ENCODE measurements at places on chromosomes 5 and 9.

GRCh38 chr5:56037531-56038010, 42.8 kb upstream of the IL6ST start:
- no peak for DNase-seq

DNA sequence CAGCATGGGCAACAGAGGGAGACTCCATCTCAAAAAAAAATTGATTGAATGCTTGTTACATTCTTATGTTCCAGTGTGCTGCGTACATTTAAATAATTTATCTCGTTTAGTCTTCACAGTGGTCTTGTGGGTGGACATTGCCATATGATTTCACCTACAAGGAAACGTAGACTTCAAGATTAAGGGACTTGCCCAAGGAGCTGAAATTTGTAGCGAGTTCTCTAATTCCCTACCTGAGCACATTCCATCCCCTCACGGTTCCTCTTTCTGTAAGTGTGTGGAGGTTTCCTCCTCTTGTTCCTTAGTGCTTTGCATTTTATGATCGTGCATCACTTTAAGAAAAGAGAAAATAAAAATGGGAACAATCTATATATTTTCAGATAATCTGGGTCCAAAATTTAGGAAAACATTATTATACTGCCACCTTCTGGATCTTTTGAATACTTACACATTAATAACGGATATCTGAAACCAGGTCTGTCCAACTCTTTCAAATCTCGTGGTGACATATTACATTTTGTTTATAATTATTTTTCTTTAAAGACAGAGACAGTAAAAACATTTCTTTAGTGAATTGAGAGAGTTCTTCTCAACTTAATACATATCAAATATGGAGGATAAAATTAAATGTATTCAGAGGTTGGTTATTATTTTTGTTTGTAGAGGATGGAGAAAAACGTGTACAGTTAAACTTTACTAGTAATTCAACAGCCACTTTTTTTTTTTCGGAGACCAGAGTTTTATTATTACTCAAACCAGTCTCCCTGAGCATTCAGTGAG, 29.9 kb upstream of the C7 start:
- DNase-seq = no peak

GRCh38 chr5:106796081-106796480, 874.7 kb downstream of the EFNA5 start:
- no peak for DNase-seq

GRCh38 chr5:110045158-110045557, 355.4 kb downstream of the MAN2A1 start:
- no peak for DNase-seq

DNA sequence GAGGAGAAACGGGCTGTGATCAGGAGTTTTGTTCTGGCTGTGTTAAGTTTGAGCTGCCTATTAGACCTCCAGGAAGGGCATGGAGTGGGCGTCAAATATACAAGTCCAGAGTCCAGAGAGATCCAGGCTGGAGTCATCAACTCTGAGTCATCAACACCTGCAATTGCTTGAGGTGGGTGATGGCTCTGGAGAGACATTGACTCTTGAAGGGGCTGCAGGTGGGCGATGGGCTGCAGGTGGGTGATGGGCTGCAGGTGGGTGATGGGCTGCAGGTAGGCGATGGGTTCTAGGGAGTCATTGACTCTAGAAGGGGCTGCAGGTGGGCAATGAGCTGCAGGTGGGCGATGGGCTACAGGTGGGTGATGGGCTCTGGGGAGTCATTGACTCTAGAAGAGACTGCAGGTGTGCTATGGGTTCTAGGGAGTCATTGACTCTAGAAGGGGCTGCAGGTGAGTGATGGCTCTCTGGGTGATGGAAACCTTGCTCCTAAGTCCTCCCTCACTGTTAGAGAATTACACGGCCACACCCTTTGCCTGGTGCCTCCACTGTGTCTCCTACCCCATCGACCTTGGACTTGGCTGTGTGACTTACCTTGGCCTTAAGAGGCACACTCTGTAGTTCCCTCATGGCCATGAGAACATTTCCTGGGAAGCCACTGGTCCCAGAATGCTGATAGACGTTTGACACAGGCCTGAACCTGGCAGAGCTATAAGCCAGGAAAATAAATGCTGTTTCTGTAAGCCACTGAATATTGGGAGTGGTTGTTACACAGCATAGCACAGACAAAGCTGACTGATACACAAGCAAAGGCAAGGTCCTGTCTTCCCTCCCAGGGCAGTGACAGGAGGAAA, 10.4 kb upstream of the FIBCD1 start:
- DNase-seq = no peak

DNA sequence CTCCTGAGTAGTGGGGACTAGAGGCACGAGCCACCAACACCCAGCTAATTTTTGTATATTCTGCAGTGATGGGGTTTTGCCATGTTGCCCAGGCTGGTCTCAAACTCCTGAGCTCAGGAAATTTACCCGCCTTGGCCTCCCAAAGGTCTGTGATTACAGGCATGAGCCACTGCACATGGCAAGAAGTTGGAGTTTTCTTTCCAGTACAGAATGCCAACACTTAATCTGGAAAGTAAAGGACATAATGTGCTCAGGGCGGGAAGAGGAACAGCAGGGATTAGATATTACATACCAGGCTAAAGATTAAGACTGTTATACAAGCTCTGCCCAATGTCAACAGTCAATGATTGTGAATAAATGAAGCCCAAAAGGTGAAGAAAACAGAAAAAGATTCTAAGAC, 47.2 kb upstream of the AGXT2 start:
- no peak for DNase-seq

DNA sequence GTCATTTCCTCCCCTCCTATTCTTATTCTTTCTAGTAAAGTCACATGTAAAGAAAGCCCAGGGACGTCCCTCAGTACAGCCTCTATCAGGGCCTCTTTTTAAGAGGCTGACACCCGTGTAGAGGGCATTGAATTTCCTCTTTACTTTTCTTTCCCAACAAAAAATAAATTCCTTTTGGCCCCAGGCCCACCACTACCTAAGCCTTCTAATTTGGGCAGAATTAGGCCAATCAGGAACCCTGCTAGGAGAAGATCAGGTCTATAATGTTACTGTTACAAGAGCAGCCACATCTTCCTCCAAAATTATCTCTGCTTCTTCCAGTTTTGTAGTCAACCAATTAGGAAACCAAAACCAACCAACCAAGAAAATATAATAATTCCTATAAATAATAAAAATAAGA, 189.6 kb upstream of the NREP start:
- DNase-seq = no peak

DNA sequence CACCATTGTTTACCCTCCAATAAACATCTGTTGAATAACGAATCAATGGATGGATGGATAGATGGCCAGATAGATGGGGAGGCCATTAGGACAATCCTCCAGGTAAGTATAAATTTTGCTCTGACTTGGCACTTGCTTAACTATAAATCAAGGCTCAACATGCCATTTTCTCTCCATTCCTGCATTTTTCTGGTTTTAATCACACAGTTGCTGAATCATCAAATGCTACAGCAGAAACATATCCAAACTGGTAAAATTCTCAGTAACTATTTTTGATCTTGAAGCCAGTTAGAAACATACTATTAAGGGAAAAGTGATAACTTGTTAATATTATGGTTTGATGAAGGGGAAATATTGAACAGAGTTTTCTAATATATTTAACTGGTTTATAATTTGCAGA, 71.5 kb upstream of the MTAP start:
- DNase-seq = no peak

DNA sequence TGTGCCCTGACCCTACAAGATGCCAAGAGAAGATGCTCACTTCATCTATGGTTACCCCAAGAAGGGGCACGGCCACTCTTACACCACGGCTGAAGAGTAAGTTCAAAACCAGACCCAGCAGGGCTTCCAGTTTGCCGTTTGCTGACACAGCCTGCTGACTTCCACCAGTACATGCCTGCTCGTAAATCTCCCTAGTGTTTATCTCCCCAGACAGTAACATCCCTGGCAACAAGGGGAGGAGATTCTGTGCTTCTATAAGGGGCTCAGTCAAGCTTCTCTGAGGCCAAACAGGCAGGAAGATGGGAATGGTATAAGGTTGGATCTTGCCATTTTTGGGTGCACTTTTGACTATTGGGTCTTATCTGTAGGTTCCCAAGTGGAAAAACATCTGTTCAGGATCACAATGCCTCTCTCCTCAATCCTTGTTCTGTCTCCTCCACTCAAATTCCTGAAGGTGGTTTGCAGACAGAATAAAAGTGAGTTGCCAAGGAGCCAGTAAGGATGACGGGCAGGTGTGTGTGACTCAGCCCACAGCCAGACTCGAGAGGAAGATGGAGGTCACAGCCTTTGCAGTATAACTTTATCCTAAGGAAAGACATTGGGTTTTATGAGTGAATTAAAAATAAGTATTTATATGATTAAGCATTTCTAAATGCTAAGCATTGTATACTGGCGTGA, 1.9 kb downstream of the MLANA start:
- DNase-seq = no peak
